ENCODE measurements at places on chromosomes 2 and 18.

DNA sequence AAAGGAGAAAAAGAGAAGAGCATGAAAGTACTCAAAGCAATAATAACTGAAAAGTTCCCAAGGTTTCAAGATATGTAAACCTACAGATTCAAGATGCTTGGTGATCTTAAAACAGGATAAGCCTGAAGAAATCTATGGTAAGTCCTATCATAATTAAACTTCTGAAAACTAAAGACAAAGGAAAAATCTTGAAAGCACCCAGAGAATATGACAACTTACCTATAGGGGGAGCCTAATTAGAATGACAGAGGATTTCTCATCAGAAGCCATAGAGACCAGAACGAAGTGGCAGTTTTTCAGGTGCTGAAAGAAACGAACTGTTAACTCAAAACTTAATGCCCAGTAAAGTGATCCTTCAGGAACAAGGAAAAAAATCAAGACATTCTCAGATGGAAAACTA is 59.7 kb downstream of the XDH start:
- DNase-seq, result no peak

- DNase-seq, result no peak
These were observed 158.0 kb downstream of the LTBP1 start for GRCh38 chr2:33104726-33105125.

DNA sequence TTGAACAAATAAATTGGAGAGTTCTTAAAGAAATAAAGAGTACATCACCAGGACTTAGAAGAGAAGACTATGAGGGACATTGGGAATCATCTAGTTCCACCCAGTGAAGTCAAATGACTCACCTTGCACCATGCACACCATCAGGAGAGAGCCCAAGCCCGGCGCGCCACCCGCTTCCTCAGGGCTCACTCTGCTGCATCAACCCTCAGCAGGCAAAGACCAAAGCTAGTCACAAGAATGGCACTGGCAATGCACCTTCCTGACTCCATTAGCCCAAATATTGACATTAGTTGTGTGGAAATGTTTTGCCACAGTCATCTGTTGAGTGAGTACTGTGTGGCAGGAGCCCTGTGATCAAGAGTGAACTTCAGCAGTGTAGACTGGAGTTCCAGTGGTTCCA is 7.1 kb upstream of the LYPD6B start:
- DNase-seq, result no peak

- DNase-seq, result no peak
These were observed 31.7 kb downstream of the CELF4 start for GRCh38 chr18:37533647-37534584.

GRCh38 chr2:240953426-240954410 is 44.7 kb upstream of the SNED1 start:
- peak; percentile 26 for DNase-seq

DNA sequence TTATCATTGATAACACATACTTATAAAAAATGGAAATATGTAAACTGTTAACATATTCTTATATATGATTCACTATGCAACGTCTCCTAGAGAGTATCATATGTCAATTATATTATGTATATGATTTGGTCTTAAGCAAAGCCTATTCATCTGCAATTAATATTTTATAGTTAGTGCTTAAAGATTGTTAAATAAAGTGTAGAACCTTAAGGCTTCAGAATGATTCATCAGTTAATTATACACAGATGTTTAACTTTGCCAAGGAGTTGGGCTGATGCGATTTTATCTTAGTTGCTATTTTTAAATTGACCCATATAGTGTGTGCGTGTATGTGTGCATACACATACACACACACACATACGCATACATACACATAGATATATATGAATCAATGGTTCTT is 323.1 kb downstream of the RBM43 start:
- DNase-seq, result no peak

DNA sequence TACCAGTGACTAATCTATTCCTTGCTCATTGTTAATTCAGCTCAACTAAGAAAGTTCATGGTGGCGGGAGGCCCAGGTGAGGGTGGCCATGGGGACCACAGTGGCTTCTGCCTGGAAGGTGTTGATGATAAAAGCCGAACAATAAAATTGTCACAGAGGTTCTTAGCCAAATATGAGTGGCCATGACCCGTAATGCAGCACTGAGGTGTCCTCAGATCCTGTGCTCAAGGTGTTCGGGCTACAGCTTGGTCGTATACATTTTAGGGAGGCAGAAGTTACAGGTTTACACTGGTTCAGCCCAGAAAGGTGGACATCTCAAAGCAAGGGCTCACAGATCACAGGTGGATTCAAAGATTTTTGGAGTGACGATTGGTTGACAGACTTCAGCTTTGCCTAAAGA is 98.5 kb upstream of the SNTG2 start:
- DNase-seq, result no peak

DNA sequence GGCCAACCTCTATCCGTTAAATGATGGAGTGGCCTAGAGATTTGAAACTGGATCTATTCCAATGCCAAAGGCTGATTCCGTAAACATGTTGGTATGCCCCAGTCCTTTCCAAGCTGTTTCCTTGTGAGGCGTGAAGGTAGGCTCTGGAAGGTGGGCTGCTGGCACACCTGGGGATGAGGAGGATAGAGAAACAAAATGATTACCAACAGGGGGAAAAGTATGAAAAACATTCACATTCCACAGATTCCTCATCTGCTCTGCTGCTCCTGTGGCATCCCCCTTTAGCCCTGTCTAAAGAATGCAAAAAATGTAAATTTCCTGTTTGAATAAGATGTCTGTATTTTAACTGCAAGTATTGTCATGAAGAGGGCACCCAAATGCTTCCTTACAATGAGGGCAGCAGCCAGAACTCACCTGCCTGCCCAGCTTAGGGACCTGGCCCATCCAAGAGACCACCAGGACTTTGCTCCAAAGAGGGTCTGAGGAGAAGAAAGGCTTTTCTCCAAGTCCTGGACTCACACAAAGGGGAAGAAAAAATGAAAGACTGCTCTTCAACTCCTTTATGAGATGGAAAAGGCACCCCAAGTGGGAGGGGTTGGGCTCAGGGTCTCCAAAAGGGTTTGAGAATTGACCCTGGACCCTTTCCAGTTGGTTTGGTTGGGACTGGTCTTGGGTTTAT is 132.3 kb upstream of the PELI1 start:
- DNase-seq, result no peak

GRCh38 chr2:85844486-85844885 is 44.3 kb downstream of the ST3GAL5 start:
- DNase-seq, result no peak

- DNase-seq, result no peak
These were observed 110.3 kb downstream of the MEIS1 start for GRCh38 chr2:66545258-66545657.

GRCh38 chr18:10530002-10530401 is 4.2 kb downstream of the NAPG start:
- no peak for DNase-seq

- no peak for DNase-seq
These were observed 226.9 kb upstream of the GYPC start for GRCh38 chr2:126429103-126429502.

- DNase-seq, result no peak
These were observed 87.6 kb upstream of the GALNT5 start for GRCh38 chr2:157169889-157170288.

- DNase-seq, result no peak
These were observed 25.7 kb downstream of the ADI1 start for GRCh38 chr2:3493615-3494007.

- DNase-seq, result no peak
These were observed 949 bp upstream of the MYL12B start for GRCh38 chr18:3260995-3261372.

GRCh38 chr18:23574611-23575308 is 11.5 kb downstream of the NPC1 start:
- no peak for DNase-seq

DNA sequence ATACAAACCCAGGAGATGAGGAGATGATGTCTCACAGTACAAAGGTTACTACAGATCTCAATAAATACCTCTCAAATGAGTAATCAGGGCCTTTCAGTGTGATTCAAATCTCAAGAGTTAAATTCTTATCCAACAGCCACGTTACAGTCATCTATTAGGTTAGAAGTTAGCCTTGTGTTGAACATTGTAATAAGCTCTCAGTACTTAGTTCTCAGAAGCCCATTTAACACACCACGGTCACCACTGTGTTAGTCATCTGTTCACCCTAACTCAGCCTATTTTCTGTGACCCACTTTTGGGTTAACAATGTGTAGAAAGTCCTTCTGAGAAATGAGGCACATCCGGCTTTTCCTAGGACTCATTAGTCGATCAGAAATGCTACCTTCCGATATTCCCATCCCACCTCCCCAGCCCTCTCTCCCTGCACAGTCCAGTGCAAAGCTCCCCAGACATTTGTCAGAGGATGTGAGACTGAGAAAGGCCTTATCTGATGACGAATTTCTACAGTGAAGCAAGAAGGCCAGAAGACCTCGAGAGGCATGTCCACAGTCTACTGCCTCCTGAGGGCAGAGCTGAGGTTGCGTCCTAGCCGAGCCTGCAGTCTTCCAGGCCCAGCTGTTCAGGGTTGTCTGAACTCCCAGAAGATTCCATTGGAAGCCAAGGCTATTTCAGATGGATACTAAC is 92.6 kb downstream of the ACTR2 start:
- DNase-seq, result peak; percentile 55

DNA sequence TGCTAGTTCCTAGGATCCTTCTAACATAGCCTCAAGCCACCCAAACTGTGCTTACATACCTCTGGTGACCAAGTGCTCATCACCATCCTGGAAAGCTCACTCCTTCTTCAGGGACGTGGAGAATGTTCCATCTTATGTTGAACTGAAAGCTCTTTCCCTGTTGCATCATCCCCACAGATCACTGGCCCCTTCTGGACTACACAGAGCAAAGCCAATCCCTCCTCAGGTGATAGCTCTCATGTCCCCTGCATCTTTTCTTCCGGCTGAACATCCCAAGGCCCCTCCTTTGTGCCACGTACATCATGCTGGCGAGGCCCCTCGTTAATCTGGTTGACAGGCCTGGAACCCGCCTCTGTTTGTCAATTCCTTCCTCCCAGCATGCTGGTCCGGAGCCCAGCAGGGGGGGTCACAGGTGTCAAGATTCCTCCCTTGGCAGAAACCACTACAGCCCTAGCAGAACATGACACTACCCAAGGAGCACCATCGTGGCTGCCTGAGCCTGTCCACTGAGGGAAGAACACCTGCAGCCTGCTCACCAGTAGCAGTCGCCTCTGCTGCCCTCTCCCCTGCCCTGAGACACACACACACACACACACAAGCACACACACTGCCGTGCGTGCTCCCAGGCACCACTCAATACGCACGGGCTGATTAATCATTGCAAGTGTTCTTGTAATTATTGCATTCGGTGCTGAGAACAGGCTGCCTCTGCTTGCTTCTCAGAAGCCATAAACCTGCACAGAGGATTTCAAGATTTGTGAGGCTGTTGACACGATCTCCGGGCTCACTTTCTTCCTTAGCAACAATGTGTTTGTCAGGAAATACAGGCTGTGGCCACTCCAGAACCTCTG is 6.3 kb upstream of the KCNK3 start:
- no peak for DNase-seq

GRCh38 chr2:227862227-227862740 is 9.1 kb upstream of the DAW1 start:
- no peak for DNase-seq

GRCh38 chr2:2655453-2656114 is 324.5 kb upstream of the MYT1L start:
- no peak for DNase-seq

GRCh38 chr18:45688113-45688512 is 35.9 kb upstream of the SLC14A1 start:
- DNase-seq, result no peak

- DNase-seq, result no peak
These were observed 16.9 kb upstream of the FAHD2A start for GRCh38 chr2:95385570-95385984.

DNA sequence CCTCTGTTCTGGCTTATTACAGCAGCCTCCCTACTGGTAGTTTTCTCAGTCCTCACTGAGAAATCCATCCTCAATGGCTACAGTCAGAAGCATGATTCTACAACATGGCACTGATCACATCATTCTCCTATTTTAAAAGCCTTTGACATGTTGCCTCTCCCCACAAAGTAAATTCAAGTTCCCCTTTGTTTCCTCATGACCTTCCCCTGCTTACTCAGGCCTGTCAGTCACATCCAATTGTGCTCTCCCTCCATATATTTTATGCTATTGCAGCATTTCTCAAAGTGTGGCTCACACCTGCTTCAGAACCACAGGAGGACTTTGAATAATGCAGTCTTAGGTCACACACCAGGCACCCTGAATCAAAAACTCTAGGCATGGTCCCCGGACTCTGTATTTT is 124.6 kb downstream of the SPOPL start:
- no peak for DNase-seq

DNA sequence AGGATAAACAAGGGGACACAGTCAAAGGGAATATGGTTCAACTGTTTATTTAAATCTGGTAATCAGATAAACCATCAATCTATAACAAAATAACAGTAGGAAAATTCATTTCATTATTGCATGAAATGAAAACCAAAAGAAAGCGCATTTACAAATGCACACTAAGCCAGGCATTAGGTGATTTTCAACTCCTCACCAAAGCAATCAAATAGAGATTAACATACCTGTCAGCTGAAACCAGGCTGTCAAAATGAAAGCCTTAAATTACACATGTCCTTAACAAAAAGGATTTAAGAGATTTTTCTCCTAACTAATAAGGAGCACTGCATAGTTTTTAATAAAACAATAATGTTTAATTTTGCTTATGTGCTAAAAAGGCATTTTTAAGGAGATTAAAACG is 23.0 kb downstream of the STK39 start:
- no peak for DNase-seq

GRCh38 chr2:175827856-175828255 is 174.2 kb downstream of the LNPK start:
- no peak for DNase-seq

- DNase-seq, result no peak
These were observed 9.2 kb downstream of the ALLC start for GRCh38 chr2:3667151-3667631.

DNA sequence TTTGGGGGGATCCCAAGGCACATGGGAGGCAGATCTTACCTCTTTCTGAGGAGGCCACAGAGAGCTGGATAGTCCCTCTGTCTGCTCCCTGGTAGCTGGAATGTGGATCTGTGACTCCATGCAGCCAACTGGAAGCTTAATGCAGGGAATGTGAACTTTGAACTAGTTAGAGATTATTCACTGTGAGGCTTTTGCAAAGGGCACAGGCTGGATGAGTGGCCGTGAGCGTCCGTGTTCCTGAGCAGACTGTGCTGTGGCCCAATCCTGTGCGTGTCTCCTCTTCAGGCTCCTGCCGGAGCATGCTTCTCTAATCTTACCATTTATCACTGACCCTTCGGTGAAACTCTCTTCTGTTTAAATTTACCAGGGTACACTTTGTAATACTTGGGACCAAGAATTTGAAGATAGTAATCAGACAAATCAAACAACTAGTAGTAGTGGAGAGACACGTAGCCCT is 187.6 kb downstream of the PTPRM start:
- no peak for DNase-seq

GRCh38 chr18:6366776-6367175 is 47.9 kb downstream of the L3MBTL4 start:
- no peak for DNase-seq

GRCh38 chr2:21044694-21045371 is 960 bp upstream of the APOB start:
- DNase-seq, result no peak

GRCh38 chr2:40358783-40359182 is 93.1 kb downstream of the SLC8A1 start:
- no peak for DNase-seq
